Fibroblast of skin of abdomen (primary cell): ENCODE measurements at places on chromosomes 3 and 15.

DNA sequence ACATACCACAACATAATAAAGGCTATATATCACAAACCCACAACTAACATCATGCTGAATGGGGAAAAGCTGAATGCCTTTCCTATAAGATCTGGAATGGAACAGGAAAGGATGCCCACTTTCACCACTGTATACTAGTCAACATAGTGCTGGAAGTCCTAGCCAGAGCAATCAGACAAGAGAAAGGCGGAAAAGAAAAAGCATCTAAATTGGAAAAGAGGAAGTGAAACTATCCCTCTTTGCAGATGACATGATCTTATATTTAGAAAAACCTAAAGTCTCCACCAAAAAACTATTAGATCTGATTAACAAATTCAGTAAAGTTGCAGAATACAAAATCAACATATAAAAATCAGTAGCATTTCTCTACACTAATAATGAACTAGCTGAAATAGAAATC, 14.6 kb upstream of the PIK3CA start:
- no peak for DNase-seq

GRCh38 chr15:35545316-35545823, 595 bp downstream of the DPH6 start:
- DNase-seq, result peak; percentile 60

GRCh38 chr15:37979671-37980409, 45.4 kb downstream of the TMCO5A start:
- DNase-seq, result no peak

DNA sequence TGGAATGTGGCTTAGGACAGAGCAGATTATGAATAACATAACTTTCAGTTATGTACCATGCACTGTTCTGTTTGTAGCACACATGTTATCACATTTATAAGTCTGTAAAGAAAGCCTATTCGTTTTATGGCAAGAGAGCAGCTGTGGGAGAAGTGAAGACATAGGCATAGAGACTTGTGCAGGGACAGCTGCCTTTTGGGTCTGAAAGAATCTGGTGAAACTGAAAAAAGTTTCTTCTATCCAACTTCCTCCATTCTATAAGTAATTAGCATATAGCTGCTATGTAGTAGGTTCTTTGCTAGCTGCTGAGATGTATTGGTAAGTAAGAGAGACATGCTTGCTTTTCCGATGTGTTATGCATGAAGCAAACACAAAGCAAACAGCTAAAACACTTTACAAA, 1095.4 kb upstream of the CADM2 start:
- DNase-seq, result no peak

- DNase-seq, result peak; percentile 73
Measured at GRCh38 chr3:143070977-143071551, 48.5 kb upstream of the CHST2 start.

DNA sequence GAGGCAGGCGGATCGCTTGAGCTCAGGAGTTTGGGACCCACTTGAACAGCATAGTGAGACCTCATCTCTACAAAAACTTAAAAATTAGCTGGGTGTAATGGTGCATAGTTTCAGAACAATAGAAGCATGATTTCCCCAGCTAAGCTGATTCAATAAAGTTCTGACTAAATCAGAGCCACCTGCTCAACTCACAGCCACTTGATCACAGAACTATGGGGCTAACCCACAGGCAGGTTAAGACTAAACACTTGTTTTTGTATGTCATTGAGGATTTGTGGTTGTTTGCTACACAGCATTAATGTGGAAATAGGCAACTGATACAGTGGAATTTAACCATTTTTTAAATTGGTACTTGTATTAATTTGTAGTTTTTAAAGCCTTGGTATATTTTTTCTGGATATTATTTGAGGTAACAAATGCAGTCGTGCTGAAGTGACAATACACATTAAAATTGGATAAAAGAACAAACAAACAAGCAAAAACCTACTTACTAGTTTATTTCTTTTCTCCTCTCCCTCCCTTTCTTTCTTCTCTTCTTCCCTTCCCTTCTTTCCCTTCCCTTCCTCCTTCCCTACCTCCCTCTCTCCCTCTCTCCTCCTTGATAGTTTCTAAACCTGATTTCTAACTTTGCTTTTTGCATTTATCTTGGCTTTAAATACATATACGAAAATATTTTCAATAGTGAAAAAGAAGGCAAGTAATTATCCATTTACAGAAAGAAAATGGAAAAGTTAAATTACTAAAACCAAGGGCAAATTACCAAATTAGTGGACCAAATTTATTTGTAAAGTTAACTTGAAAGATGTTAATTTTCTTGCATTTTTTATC, 32.1 kb downstream of the OXSM start:
- no peak for DNase-seq
